Activated naive CD8-positive, alpha-beta T cell treated with anti-CD3 and anti-CD28 coated beads, Interleukin-2, amount 50 U/mL, for 24 hours (primary cell): ENCODE measurements at places on chromosomes 5 and 9.

- DNase-seq: no peak
These were observed 61.4 kb upstream of the ZSWIM6 start for GRCh38 chr5:61270510-61271165.

DNA sequence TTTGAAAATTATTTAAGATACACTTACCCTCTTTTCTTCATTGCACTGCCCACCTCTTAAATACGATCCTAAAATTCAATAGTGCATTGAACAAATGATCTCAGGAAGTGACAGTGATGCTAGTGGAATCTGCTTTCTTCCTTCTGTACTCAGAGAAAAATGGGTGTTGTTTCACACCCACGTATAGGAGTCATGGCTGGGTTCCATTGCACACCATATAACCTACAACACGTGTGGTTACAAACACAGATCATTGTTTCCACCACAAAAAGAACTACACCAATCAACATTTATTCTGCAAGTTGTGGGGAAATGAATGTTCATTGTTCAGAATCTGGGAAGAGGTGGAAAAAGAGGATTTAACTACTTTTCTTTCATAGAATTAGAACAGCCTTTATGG lies 275.9 kb downstream of the MAN2A1 start:
- no peak for DNase-seq

DNA sequence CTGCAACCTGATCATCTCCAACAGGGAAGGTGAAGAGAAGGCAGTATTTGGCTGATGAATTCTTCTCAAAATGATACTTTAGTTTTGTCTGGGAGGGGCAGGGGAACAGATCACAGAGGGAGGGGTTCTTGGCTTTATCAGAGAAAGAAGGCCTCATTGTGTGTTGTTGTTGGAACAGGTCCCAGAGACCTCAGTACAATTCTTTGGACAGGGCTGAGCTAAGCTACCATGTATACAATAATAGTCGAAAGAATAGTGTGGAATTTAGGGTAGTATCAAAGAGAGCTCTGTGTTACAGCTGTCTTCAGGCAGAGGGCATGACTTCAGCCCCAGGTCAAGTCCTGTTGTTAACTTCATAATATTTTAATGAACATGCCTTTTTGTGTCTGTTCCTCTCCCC lies 39.9 kb downstream of the ARHGAP26 start:
- DNase-seq: no peak

GRCh38 chr5:98186128-98186527 lies 587.3 kb upstream of the RGMB start:
- no peak for DNase-seq

- DNase-seq: peak; percentile 47
These were observed 457 bp downstream of the UGCG start for GRCh38 chr9:111896942-111897600.

DNA sequence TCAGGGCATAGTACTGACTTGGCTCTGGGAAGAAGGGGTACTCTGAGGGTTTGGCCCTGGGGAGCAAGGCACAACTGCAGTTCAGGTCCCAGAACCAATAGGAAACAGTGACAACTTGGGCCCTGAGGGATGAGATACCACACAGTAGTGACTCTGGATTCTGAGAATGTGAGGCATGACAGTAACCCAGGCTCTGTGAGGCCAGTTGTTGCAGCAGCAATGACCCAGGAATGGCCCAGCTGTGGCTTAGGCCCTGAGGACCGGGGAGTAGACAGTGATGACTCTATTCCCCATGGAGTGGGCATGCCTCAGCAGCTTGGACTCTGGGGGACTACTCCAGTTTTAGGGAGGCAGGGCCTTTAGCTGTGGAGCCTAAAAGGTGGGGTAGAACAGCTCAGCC lies 21.5 kb upstream of the NFIL3 start:
- DNase-seq: no peak

- no peak for DNase-seq
These were observed 216.9 kb downstream of the DEPDC1B start for GRCh38 chr5:60483050-60483449.

GRCh38 chr9:120901755-120902568 lies 24.6 kb downstream of the TRAF1 start:
- DNase-seq: no peak

DNA sequence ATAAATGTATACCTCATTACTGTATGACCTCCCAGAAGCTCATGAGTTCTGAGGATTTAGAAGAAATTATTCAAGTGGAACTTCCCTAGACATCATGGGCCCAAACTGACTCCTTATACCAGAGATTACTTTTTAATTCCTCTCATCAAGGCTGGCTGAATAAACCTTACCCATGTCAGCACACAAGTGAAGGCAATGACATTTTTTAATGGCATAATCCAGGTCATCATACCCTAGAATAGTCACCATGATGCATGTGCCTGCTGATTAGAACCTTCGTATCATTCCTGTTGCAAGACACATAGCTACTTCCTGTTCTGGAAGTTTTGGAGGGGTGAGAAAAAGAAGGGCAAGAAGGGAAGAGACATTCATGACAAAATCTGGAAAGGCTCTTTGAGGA lies 49.8 kb upstream of the IFNK start:
- no peak for DNase-seq

GRCh38 chr5:172497591-172498255 lies 43.4 kb upstream of the SH3PXD2B start:
- no peak for DNase-seq

DNA sequence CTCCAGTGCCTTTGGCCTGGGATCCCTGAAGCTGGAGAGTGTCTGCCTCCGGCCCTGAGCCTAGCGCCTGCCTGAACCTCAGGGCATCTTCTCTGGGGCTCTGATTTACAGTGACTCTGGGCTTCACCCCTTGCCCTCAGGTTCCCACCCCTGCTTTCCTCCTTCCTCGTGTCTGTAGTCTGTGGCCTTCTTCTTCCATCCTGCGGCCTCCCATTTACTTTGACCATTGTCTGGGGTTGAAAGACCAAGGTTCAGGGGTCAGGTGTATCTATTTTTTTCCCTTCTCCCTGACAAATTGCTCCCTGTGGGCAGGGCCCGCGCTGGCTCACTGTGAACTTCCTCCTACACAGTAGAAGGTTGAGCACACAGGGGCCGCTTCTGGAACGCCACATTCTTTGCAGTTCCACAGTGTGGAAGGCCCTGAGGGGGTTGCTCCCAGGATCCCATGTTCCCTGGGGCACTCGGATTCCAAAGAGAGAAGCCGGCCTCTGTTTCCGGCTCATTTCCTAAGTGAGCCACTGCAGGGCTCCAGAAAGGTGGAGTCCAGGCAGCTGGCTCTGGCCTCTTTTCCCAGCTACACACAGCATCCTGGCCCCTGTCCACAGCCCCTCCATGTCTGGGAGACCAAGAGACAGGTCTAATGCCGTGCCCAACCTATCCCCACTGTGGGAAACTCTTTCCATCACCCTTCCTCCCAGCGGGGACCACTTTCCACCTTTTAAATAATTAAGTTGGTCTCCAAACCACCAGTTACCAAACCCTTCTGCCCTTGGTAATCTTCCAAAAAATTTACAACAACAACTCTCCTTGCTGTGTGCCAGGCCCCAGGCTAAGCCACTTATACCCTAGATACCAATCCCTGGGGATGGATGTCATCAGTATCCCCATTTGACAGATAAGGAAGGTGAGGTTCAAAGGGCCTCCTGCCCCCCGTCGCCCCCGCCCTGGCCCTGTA lies 140.3 kb upstream of the IER5L start:
- DNase-seq: no peak

GRCh38 chr9:38215465-38215864 lies 146.4 kb upstream of the SHB start:
- no peak for DNase-seq

- DNase-seq: no peak
These were observed 19.1 kb upstream of the FRMD3 start for GRCh38 chr9:83557317-83557716.

DNA sequence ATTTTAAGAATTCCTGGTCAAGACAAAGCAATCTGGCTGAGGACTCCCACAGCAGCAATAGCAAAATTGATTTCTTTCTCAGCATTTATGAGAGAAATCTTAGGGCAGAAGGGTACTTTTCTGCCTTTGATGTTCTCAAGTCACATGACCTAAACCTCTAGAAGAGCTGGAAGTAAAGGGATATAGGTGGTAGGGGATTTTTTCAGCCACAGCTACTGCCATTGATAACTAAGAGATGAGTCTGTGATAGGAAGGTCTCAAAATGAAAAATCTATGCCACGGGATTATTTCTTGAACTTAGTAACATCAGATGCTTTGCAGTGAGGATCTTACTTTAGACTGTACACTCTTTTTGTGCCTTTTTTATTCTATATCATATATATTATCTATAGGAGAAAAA lies 35.6 kb downstream of the IL6ST start:
- DNase-seq: no peak

GRCh38 chr5:332843-333242 lies 11.3 kb downstream of the AHRR start:
- peak; percentile 49 for DNase-seq

GRCh38 chr5:132557478-132558172 lies 848 bp downstream of the RAD50 start:
- DNase-seq: peak; percentile 42

DNA sequence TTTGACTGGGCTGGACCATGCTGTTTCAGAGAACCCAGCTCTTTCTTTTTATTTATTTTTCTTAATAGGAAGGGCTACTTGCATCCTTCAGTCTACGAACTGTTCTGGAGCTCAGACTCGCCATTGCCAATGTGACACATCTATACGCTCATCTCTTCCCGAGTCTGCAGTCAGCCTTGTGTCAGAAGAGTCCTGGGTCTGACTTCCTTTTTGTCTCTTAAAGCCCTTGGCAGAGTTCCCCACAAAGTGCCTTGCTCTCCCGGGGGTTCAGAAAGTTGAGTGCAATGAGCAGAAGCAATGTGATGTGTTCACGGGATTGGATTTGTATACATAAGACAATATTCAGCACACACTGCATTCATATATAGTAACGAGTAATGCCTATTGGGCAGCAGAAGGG lies 140.4 kb downstream of the ATPSCKMT start:
- no peak for DNase-seq

- no peak for DNase-seq
These were observed 93.0 kb downstream of the IRX2 start for GRCh38 chr5:2658447-2658846.

DNA sequence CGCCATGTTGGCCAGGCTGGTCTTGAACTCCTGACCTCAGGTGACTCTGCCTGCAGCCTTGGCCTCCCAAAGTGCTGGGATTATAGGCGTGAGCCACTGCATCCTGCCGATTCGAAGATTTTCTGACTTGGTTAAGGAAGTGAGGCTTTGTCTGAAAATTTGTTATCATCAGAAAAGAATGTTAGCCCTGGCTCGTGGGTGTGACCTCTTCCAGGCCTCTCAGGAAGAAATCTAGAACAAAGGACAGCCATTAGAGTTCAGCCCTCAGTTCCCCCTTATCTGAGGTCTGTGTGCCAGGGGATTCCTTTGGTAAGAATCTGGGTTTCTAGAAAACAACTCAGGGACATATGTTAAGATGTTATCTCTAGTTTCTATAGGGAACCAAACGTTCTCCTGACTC lies 6.2 kb downstream of the OR2S2 start:
- DNase-seq: no peak

- DNase-seq: no peak
These were observed 21.5 kb downstream of the SLC6A7 start for GRCh38 chr5:150211156-150212030.

- DNase-seq: no peak
These were observed 21.2 kb upstream of the SLC12A7 start for GRCh38 chr5:1133108-1133507.

DNA sequence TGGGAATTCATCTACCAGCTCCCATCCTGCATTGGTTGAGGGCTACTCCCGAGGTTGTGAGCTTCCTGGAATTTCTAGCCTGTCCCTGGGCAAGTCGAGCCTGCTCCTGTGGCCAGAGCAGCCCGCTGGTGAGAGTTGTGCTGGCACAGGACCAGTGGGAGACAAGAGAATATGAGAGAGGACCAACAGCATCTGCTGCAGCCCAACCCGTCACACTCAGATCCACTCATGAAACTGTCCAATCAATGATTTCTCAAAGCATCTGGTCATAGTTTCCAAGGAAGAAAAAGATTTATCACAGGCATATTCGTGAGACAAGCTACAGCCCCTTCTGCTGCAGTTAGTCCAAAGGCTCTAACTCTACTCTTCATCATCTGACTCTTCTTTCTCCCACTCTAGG lies 64.4 kb upstream of the RAI14 start:
- DNase-seq: no peak

DNA sequence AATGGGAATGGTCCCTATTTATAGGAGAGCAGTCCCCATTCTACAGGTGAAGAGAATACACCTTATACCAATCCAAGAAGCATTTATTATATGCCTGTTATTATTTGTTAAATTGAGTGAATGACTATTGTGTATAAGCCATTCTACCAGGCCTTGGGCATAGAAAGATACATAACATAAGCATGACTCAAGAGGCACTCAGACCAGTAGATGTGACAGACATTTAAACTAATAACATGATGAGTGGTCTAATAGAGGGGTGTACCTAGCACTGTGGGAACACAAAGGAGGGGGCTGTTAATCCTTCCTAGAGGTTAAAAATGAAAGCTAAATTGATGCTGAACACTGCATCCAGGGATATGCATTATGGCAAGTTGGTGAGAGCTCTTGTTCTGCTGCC lies 145.0 kb upstream of the TNC start:
- DNase-seq: no peak

- no peak for DNase-seq
These were observed 1.4 kb downstream of the FAM193B start for GRCh38 chr5:177552839-177553455.

- DNase-seq: no peak
These were observed 11.1 kb upstream of the CACNA1B start for GRCh38 chr9:137866226-137867141.

DNA sequence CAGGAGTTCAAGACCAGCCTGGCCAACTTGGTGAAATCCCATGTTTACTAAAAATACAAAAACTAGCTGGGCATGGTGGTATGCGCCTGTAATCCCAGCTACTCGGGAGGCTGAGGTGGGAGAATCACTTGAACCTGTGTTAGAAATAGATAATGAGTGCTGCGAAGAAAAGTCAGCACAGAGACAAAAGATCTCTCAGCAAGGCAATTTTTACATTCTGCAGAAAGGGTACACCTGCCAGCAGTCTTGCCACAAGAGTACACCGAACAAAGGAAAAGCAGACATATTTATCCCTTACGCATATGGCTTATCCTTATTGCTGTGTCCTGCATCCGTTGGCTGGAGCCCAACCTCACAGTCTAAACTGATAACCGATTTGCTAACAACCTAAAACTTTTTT lies 16.2 kb upstream of the GPBP1 start:
- no peak for DNase-seq

DNA sequence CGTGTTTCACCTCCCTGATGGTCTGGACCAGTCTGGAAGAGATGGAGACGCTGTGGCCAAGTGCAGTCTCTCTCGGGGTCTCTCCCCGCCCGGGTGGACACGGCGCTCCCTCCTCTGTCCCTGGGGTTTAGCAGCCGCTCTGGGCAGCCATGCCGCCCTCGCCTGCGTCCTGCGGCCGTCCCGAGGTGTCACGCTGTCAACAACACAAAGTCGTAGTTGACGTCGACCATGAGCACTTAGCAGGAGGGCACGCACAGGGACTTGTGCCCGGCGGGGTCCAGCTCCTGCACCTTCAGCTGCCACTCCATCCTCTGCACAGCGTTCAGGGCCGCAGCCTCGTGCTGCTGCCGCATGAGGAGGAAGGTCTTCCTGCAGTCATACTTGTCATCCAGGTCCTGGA lies 368.9 kb downstream of the CDH9 start:
- DNase-seq: no peak

- DNase-seq: peak; percentile 29
These were observed 13.6 kb downstream of the OTULINL start for GRCh38 chr5:14595189-14595588.
